ENCODE measurements at places on chromosomes 1 and 21.

- no peak for DNase-seq
Observed at GRCh38 chr1:86231076-86231475, 74.5 kb upstream of the COL24A1 start.

GRCh38 chr1:115262886-115263285 is 75.2 kb downstream of the NGF start:
- DNase-seq = no peak

DNA sequence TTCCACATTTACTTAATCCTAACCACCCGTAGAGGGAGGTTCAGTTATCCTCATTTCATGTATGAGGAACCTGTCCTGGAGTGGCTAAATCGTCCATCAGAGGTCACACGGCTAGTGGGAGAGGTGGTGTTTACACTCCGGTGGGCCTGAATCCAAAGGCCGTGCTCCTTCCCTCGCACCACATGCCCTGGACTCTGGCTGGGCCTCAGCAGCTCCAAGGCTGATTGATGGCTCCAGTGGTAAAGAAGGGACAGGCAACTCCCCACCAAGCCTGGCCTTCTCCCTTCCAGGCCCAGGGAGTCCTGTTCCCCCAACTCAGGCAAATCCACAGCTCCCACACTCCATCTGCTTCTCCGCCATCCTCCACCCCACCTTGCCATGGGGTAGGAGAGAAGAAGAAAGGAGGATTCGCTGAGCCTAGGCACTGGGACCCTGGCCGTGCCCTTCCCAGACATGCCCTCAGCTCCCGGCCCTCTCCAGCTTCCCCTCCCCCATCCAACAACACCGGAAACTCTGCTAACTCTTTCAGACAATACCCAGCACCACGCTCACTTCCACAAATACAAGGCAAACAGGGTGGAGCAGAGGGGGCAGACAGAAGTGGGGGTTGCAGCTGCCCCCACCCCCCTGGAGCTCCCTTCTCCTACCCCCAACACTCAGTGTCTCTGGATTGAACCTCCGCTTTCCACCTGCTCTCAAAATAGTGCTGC is 10.9 kb downstream of the ARHGEF2 start:
- DNase-seq = no peak

DNA sequence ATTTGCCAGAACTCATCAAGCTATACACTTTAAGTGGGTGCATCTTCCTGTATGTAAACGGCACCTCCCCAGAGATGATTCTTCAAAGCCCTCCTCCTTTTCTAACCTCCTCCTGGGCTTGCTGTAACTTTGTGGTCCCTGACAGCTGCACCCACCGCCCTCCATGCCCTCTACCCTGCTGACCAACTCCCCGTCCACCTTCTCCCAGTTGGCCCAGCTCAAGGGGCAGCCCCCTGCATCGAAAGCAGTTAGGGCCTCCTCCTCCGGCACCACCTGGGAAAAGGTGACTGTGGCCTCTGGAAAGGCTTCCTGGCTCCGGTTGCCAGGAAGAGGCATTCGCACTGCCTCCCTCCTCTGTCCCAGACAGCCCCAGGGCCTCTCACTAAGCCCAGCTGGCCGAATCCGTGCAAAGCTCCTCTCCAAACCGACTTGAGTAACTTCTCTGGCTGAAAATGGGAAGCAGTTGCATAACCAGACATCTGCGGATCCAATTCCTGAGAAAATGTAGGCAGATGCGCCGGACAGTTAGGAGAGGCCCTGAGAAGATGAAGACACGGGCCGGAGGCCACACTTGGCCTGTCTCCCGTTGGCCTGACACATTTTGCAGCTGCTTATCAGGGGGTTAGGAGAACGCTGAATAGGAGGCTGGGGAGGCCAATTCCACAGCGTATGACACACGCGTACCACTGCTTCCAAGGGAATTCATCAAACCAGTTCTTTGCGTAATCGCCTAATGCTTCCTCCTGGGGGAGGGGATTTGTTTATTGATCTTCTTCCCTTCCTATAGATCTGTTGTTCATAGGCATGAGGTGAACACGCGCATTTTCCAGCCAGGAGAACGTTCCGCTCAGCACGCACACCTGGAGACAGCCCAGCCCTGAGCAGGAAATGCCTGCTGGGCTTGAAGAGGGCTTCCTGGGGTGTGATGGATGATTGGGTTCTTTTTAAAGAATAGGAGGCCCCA is 48.7 kb upstream of the COL6A2 start:
- no peak for DNase-seq

- no peak for DNase-seq
Observed at GRCh38 chr1:166924823-166925541, 48.9 kb upstream of the TADA1 start.

- no peak for DNase-seq
Observed at GRCh38 chr1:71649608-71650007, 568.8 kb upstream of the ZRANB2 start.

DNA sequence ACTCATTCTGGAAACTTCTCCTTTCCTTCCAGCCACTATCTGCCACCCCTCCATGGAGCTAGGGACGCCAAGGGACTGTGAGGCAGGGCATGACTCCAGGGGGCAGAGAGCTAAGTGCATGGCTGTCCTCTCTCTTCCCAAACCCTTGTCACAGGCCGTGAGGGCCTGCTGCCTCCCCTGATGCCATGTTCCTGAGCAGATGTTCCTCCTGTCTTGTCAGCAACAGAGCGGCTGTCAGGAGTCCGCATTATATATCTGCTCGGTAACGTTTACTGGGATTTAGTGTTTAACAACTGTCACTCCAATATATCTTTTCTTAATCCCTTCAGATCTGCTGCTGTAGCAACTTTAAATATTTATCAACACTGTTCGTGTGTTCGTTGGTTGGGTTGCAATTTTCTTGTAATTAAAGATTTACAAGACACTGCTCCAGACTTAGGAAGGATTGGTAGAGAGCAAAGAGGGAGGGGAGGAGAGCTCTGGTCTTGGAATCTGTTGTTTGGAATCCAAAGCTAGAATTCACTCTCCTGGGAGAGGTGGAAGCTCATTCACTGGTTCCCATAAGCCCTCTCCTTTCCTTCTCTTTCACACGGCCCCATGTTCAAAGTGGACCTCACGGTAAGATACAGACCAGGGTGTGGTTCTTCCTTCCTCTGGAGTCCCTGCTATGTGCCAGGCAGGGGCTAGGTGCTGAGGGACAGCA is 76.2 kb downstream of the MDM4 start:
- DNase-seq = no peak

DNA sequence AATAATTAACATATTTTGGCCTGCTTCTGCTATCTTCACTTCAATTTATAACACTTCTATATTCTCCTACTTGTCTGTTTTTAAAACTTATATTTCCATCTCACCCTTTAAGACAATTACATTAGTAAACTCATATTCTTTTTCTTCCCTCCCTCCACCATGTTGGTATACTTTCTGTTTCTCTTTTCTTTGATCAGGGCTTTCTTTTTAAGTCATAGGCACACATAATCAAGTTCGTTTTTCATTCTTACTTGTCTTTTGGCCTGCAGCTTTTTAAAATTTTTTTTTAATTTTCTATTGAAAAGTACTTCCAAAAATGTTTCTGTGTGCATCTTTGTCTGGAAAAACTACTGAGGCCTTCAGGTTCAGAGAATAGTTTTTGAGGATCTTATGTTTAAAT is 2.3 kb downstream of the PYHIN1 start:
- no peak for DNase-seq

DNA sequence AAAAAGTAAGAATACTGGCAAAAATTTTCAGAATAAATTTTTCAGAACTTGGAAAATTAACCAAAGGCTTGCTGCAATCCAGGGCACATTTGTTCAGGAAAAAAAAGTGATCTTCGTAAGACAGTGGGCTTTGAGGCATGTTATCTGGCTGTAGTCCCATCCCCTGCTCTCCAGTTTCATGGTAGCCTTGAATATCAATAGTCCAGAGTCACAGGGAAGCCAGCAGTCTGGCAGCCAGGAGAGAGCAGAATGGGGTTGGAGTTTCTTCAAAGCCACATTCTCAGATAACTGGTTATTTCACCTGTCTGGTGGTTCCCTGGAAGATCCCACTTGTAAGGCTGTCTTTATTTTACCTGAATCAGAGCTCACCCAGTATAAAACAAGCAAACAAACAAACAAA is 669.3 kb downstream of the MATN1 start:
- no peak for DNase-seq

DNA sequence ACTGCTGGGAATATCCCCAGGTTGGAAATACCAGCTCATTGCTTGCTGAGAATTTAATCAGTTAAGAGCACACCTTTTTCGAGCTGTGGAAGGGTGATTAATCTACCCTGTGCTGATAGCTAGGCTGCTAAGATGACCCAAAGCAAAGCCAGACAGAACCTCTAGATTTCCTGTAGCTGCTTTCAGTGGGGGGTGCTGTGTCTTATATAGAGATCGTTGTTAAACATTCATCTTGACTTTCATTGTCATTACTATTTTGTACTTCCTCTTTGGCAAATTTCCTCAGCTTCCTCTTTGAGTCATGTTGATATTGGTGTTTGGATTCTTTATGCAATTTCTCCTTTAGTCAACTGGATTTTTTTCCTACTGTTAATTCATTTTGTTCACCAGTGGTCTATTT is 155.3 kb downstream of the DISC1 start:
- no peak for DNase-seq

- no peak for DNase-seq
Observed at GRCh38 chr21:43300496-43301408, 126.2 kb downstream of the SIK1 start.

DNA sequence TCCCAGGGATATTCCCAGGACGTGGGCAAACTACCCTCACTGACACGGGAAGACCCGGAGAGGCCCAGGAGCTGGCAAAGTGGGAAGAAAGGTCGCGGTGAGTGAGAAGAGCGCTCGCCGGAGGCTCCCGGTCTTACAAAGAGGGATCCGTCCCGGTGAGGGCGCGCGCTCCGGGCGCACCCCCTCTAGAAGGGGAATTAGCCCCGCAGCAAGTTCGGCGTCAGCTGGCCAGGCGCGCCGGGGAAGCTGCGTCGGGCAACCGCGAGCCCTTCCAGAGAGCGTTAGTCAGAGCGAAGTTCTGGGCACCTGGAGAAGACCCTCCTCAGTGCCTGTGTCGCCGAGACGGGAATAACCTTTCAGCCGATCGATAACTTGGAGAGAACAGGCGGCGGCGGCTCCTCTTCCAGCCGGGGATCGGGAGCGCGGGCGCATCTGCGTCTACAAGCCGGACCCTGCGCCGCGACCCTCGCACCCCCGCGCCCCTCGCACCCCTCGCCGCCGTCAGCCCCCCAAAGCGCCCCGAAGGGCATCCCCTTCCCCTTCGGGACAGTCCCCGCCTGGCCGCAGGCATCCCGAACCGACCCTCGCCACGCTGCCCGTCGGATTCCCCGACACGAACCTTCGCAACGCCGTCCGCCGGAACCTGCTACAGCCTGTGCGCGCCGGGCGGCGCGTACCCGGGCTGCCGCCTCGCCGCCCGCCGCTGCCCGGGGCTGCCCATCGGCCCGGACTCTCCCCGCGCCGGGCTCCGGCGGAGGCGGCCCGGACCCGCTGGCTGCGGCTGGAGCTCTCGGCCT is 485 bp downstream of the SIPA1L2 start:
- DNase-seq = peak; percentile 30

DNA sequence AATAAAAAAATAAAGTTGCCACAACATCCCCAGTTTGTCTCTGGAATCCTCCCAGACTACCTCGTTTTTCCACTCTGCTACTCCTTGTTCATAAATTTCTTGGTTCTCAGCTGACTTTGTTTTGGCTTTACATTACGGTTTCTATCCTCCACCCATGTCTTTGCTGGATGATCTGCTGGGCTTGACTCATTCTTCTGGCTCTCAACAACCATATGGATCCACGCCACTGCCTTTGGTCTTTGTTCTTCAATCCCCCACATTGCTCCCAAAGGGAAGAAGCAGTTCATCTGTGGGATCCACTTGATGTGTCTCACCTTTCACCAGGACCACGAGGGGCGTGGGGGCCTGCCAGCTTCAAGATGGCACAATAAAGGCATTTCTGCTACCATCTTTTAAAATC is 67.1 kb upstream of the NBL1 start:
- DNase-seq = no peak

DNA sequence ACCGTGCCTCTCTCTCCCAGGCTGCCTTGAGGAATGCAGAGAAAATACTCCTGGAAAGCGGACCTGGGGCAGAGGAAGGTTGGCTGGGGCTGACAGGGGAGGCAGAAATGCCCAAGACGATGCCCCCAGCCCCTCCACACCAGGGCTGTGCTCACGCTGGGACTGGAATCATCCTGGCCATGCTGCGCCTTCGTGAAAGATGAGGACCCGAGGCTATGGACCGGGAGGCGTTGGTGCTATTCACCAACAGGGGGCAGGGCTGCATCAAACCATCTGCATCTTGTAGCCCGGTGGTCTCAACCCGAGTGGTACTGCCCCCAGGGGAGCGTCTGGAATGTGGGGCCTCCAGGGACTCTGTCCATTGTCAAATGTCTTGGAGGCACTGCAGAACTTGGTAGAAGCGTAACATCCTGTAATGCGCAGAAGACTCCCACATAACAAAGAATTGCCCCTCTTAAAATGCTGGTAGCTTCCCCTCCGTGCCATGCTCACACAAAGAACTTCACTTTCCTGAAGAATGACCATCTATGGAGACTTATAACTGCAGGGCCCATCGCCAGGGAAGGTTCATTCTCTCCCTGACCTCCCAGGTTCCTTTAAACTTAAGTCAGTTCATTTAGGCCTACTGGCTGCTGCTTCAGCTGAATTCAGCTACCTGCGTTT is 251.2 kb downstream of the RRAGC start:
- peak; percentile 12 for DNase-seq

DNA sequence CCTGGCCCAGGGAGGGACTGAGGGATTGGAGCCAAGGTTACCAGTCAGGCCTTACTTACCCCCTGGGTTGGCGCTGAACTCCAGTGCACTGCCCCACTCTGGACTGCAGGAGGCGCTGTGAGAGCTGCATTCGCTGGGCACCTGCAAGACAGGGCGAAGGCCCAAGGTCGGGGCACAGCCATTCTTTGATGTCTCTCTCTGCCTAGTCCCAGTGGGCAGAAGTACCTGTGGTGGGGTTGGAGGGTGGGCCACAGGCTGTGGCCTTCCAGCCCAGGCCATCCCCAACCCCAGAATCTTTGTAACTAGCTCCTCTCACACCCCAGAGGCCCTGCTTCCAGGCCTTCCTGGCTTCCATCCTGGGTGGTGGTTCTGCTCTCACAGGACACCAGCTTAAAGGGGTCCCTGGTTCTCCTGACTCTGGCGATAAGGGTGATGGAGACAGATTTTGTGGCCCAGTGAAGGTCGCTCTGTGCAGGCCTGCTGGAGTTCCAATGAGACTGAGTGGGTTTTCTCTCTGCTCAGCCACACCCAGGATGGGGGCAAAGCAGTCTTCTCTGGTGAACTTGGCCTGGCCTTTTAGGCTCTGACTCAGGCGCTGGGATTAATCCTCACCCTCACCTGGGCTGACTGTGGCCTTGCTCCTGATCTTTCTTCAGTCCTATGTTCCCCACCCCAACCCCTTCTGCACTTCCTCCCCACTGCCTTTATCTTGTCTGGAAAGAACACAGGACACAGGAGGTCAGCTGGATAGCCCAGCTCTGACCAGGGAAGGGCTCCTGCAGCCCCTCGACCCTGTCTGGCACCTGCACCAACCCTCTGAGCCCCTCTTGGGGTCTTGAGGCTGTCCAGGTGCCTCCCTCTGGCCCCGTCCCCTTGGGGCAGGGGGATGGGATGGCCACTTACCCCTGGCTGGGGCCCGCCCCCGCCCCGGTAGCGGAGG is 954 bp downstream of the MYOG start:
- DNase-seq = peak; percentile 7

- no peak for DNase-seq
Observed at GRCh38 chr1:91338501-91338900, 66.1 kb downstream of the HFM1 start.

All from activated naive CD4-positive, alpha-beta T cell treated with Interleukin-2 at 50 U/mL for 16 hours (primary cell).